ENCODE measurements at places on chromosomes 1 and 21.
A peak's percentile ranks its signal among the peaks of the same experiment; 100 is the strongest.

DNA sequence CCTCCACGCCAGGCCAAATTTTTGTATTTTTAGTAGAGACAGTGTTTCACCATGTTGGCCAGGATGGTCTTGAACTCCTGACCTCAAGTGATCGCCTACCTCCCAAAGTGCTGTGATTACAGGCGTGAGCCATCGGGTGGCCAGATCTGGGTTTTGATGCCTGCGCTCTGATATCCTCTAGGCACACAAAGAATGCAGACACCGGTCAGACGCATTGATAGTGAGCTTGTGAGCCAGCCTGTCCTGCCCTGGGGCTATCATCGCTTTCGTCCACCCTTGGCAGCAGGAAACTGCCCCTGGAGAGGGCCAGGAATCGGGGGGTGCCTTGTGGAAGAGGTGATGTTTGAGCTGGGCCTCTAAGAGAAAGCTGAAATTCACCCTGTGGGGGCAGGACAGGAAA lies 4.0 kb downstream of the FBLIM1 start:
- no peak for DNase-seq

- peak; percentile 90 for DNase-seq
Observed at GRCh38 chr1:210294999-210295745, 33.5 kb upstream of the HHAT start.

- DNase-seq, result no peak
Observed at GRCh38 chr1:164054331-164054730, 504.7 kb upstream of the PBX1 start.

GRCh38 chr1:59422921-59423575 lies 126.2 kb downstream of the FGGY start:
- no peak for DNase-seq

GRCh38 chr21:14762734-14763694 lies 216.9 kb upstream of the SAMSN1 start:
- DNase-seq, result no peak

DNA sequence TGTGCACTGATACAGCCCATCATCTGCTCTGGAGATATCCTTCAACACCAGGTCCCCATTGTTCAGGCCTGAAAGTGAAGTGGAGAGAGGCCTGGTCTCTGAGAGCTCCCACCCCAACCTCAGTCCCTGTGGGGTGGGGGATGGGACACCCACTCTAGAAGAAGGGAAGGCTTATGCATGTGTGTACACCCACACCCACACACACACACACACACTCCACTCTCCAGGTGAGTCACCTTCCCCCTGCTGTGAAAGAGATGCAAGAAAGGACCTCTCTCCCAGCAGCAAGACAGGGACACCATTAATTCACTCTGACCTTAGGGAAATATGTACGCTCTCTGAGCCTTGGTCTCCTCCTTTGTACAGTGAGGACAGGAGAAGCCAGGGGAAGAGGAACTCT lies 5.9 kb downstream of the VSIG8 start:
- DNase-seq, result no peak

- no peak for DNase-seq
Observed at GRCh38 chr1:25433389-25434186, 2.9 kb downstream of the MACO1 start.

DNA sequence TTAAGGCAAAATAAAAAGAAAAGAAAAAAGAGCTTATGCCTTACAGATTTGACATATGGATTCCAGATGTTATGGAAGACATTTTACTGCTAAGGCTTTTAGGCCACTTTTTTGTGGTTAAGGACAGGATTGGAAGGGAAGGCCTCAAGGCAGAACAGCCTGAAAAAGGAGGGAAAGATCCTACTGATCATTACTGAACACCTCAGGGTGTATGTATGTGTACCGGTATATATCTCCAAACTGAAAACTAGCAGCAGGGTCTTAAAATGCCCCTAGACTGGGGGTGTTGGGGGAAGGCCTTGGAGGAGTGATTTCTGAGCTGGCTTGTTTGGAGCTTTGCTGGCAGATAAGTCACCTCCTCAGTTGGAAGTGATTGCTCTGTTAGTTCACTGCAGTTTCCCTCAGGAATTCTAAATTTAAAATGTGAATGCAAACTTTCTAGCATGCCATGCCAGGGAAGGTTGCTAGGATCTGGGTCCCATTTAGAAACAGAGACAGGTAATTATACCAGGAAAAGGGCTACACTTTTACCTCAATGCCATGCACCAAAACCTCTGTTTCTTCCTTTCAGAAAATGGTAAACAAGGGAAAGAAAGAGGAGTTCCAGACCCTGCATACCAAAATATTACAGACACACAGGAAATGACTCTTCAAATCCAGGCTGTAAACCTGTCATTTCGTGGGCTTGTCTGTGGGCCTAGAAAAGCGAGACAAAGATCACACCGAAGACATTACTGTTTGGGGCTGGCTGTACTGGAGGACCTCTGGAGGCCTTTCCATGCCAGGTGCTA lies 15.0 kb downstream of the C1orf52 start:
- no peak for DNase-seq

GRCh38 chr1:44546403-44547053 lies 127.8 kb downstream of the TMEM53 start:
- peak; percentile 76 for DNase-seq

Measured in endodermal cell (in vitro differentiated cells).